ENCODE measurements at places on chromosomes 5 and 9.
A peak's percentile ranks its signal among the peaks of the same experiment; 100 is the strongest.

GRCh38 chr5:150511578-150512367, 3.8 kb downstream of the NDST1 start:
- peak; percentile 43 for DNase-seq

DNA sequence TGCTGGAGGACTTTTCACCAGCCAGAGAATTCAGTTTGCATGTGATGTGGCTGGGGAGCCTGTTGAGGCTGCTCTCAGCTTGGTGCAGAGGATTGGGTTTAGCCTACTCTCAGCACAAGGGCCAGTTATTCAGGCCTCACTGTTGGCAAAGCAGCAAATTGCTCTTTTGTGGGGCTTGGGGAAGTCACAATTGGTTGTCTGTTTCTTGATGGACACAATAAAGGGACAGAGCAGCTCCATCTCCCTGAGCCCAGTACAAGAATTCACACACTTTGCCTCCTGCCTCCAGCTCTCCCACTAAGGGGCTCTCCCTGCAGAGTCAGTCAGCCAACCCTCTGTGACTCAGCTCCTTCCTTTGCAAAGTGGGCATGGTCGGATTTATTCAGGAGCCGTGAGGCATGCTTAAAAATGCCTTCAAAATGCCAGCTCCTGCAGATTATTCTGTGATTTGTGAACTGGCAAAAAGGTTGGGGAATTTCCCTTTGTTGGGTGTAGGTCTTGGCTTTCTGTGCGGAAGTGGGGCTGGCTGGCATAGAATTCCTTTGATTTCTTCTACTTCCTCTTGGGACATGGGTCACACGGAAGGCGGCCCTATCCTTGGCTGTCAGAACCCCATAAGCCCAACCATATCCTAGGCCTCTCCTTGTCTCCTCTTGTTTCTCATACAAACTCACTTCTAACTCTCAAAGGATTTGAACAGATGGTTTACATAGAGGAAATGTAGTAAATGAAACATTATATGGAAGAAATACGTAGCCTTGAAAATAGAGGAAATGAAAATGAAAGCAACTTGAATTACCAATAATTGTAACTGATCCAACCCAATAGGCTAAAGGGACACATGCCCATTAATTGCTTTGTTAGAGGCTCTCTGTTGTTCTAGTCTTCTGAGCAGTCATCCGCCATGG, 118.7 kb upstream of the CD180 start:
- no peak for DNase-seq

- DNase-seq, result no peak
These were observed 21.5 kb downstream of the XPA start for GRCh38 chr9:97675655-97676054.

DNA sequence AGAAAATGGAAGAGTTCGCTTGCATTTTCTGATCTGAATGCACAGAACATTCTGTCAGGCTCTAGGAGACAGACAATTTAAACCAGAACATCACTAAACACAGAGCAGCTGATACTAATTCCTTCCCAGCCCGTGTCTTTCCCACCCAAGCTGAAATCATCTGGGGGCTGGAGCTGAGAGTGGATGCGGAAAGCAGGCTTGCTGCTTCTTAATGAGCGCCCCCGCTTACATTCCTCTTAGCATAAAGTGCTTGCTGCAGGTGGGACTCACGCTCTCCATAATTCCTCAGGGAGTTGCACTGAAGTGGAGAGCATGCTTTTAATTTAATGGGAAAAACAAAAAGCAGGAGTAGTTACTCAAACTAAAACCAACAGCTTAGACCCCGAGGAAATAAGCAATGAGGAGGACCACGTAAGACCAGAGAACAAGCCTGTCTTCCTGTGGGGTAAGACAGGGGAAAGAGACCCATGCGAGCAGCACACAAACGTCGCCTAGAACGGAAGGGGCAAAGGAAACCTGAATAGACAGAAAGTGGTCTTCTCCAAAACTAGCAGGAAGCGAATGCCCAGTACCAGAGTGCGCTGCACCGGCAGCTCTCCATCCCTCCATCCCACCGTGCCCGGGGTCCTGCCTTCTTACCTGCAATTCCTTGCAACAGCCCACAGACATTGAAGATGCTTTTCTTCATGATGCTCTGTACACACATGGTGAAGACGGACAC, 139.3 kb downstream of the LHFPL2 start:
- DNase-seq, result no peak

- no peak for DNase-seq
These were observed 29.3 kb downstream of the ZNF354C start for GRCh38 chr5:179089502-179089901.

- DNase-seq, result no peak
These were observed 132.8 kb upstream of the TAF11L2 start for GRCh38 chr5:17364987-17365810.

- DNase-seq, result no peak
These were observed 9.2 kb downstream of the POC5 start for GRCh38 chr5:75707911-75708509.

GRCh38 chr9:69519470-69520240, 152.5 kb downstream of the APBA1 start:
- no peak for DNase-seq

GRCh38 chr9:137972988-137973470, 95.4 kb downstream of the CACNA1B start:
- no peak for DNase-seq

- no peak for DNase-seq
These were observed 405.9 kb upstream of the DAP start for GRCh38 chr5:11166923-11167322.

DNA sequence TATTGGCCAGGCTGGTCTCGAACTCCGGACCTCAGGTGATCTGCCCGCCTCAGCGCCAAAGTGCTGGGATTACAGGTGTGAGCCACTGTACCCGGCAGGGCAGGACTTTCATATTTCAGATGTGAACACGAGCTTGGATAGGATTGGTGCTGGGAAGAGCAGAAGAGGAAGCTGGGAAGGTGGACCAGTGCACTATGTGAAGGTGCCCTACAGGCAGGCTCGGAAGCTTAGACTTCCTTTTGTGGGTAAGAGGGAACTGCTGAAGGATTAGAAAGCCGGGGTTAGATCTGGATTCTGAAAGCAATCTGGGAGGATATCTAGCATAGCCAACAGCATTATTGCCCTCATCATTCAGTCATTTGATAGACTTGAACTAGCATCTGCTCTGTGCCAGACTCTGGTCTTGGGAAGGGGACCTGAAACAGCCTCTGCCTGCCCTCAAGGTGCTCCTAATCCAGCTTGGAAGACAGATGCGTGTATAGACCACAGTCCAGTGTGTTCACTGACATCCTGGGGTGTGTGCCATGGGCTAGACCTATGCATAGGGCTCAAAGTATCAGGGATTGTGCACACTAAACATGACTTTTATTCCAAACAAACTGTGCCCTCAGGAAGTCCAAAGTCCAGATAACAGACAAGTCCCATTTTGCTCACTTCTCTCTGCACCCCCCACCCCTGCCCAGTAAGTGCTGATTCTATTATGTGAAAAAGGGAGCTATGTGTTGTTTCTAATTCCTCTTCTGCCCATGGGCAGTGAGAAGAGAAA, 637 bp downstream of the CBY3 start:
- DNase-seq, result no peak

DNA sequence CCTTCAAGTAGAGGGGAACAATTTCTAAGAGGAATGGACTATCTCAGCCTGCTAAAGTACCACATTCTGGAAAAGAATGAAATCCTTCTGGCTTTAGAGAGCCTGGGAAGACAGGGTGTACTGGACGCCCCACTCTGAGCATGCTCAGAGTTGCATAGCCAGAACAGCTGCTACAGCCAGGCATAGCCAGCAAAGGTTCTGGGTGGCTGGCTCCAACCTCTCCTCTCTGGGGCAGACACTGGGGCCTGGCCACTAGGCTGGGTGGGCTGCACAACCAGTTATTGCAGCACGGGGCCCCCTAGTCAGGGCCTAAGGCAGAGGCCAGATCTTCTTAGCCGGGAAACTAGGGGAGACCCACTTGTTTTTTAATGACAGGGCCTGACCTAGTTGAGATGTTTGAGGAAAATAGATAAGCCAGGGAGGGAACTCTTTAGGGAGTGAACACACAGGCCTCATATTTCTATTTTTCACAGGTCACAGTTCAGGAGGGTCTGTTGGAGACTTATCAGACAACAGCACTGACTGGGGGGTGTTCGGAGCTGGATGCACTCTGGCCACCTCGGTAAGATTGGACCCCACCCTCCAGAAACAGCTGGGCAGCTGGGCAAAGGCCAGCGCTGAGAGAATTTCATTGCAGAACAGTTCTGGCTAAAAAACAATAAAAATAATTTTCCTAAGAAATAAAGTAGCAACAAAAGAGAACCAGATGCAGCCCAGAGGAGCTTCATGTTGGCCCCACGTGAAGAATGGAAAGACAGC, 142.9 kb downstream of the LPAR1 start:
- DNase-seq, result peak; percentile 8

- DNase-seq, result no peak
These were observed 39.1 kb upstream of the ITGA1 start for GRCh38 chr5:52748590-52748989.

DNA sequence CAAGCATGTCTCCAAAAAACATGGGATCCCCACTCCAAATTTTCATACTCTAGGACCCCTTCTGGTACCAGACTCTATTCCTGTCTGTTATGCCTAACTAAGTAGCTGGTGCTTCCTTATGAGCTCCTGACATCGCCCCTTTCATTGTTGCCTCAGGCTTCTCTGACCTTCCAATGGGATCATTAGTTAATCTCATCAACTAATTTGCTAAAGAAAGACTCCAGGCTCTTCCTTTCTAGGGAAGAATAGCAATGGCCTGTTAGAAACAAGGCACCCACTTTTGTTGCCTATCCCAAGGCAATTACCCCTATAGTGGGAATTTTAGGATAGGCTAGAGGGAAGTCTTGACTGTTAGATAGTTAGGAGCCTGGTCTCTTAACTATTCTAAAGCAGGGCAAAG, 369.5 kb downstream of the MLLT3 start:
- no peak for DNase-seq

- peak; percentile 13 for DNase-seq
These were observed 164.2 kb downstream of the AUH start for GRCh38 chr9:91197232-91198181.

DNA sequence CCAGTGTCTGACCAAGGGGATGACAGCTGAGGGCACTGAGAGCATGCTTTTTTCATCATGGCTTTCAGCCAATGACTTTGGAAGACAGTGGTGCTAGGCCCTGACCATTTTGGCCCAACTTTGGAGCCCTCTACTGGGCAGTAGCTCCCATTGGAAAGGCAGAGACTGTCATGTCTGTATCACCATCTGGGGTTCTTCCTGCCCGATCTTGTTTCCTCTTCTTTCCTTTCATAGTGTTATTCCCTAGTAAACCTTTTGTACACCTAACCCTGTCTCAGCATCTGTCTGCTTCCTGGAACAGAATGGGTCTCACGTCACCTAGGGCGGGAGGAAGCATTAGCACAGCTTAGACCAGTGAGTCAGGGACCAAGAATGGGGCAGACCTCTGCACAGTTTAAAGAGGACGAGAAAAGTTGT, 97.4 kb upstream of the MAST4 start:
- no peak for DNase-seq

GRCh38 chr5:79075646-79076426, 6.3 kb downstream of the BHMT2 start:
- no peak for DNase-seq

- DNase-seq, result no peak
These were observed 448.5 kb downstream of the KDM4C start for GRCh38 chr9:7206221-7206758.

DNA sequence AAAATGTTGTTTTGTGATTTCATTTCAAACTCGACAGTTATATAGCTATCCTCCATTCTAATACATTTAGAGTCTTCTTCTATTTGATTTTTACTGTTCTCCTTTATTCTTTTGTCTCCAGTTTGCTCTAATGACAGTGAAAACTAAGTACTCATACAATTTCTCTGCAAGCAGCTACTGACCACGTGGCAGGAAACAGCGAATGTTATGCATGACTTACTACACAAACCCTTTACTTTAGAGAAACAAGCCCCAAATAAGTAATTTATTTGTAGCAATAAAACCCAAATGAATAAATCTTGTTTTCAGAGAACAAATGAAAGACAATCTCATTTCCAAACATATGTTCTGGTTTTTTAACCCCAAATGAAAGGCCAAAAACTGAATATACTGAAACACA, 41.9 kb downstream of the CDH6 start:
- no peak for DNase-seq

DNA sequence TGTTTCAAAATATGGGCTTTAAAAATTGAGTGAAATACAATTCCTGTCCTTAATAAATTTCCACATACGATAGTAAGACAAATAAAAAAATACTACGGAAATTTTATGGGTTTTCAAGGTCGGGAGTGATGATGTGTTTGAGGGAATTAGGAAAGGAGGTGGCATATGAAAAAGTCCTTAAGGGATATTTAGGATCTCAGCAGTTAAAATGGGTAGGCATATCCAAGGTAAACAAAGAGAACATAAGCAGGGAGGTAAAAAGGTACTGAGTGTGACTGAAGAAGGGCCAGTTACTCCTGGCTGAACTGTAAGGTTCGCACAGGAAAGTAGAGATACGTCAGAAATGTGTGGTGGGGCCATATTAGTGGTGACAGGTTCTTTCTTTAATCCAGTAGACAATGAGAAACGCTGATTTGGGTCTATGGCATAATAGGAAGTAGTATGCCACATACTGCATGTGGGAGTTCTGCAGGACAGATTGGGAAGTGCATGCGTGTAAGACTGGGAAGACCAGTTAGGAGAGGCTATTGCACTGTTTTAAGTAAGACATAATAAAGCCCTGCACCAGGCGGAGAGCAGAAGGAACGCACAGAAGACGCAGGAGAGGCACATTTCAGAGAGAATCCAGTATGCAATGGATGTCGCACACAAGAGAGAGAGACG, 937 bp upstream of the HMGCR start:
- no peak for DNase-seq

GRCh38 chr5:171162596-171162995, 146.5 kb upstream of the TLX3 start:
- peak; percentile 34 for DNase-seq

DNA sequence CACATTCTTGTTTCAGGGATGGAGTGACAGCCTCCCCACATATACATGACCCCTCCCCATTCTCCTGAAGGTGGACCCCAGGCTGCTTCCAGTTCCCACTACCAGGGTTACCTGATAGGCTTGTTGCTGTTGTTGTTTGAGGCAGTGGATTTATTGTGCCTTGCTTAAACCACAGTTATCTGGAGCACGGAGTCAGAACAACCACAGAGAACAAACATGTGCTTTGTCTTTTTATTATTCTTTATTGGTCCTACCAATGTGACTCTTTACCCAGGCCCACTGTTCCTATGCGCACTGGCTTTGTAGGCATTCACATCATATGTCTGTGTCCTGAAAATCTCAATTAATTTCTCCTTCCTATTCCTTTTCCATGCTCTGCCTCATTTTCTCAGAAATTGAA, 41.2 kb upstream of the IPPK start:
- DNase-seq, result no peak

DNA sequence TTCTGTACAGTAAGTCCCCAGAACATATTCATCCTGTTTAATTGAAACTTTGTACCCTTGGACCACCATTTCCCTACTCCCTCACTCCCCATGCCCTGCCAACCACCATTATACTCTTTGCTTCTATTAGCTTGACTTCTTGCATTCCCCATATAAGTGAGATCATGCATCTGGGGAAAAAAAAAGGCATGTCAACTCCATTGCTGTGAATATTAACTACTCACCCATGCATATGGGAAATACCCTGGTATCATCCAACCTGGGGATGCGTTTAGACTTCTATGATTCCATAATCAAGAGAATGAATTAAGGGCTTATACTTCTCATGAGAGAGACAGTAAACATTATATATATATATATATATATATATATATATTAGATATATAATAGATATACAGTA, 659.4 kb upstream of the C9orf72 start:
- DNase-seq, result no peak

Data from nephron progenitor cell (in vitro differentiated cells).